CD14-positive monocyte (primary cell): ENCODE measurements at places on chromosomes 12 and 14.
A peak's percentile ranks its signal among the peaks of the same experiment; 100 is the strongest.

GRCh38 chr14:106228541-106229158 is 702.3 kb downstream of the TMEM121 start:
- DNase-seq, result no peak

DNA sequence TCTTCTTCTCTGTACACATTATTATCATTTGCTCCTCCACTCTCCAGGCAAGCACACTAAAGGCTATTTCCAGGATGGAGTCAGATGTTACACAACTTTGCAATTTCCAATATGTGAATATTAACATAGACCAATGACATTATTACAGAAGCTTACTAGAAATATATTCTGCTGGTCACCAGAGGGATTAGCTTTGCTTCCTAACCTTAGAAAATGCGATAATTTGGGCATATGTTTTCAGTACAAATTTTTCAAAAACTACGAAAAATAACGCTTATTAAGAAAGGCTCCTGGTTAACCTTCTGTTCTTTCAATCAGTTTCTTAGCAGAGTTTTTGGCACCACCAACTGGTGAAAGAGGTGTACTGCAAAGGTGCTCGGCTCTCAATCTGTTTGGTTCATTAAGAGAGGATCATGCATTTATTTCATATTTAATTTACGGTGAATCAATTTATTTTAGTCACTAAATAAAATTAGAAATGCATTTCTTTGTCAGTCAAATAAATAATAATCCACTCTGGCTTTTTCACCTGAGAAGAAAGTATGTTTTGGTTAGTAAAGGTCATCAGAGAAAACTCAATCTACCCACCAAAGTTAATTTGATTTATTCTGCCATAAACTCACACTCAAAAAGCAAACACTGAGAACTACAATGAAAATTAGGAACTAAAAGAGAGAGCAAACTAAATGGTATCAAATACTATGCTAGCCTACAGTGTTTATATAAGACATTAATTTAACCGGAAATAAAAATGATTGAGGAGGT is 39.2 kb downstream of the EFCAB11 start:
- DNase-seq, result peak; percentile 57

DNA sequence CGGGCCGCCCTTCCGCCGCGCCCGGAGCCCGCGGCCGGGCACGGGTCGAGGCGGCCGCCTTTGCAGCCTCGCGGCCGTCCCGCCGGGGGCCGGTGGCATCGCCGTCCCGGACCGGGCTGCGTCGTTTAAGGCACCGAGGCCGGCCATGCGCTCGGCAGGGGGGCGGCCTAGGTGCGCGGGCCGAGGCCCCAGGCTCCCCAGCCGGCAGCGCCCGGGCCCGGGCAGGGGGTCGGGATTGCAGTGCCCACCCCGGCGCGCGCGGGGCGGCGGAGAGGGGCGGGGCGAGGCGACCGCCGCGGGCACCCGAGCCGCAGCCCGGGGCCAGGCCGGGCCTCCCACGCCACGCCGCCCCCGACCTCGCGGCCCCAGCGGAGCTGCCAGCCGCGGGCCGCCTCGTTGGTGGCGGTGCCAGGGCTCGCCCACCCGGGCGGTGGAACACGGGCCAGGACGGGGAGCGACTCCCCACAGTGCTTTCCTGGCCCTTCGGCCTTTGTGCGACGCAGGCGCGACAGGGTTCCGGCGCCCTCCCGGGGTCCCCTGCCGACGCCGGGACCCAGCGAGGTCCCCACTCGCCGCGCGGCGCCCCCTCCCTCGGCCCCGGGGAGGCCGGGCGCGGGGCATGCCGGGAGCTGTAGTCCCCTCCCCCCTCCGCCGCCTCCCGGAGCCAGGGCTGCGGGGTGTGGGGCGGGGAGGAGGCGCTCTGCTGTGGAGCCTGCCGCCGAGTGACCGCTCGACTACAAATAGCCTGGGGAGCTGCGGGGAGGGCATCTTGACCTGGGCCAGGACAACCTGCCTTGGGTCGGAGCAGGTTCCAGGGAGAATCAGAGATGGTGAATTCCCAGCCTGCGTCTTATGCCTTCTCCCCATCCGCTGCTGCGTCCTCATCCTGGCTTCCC is 769 bp downstream of the FKBP4 start:
- peak; percentile 32 for DNase-seq

GRCh38 chr12:130952171-130952954 is 1.3 kb upstream of the ADGRD1 start:
- no peak for DNase-seq

- DNase-seq, result no peak
Observed at GRCh38 chr14:23750357-23750756, 114.2 kb downstream of the DHRS2 start.

- no peak for DNase-seq
Observed at GRCh38 chr12:67512061-67512460, 136.5 kb upstream of the DYRK2 start.

- no peak for DNase-seq
Observed at GRCh38 chr14:39267608-39268005, 33.9 kb downstream of the MIA2 start.

- no peak for DNase-seq
Observed at GRCh38 chr12:132268674-132269073, 60.7 kb downstream of the GALNT9 start.

- no peak for DNase-seq
Observed at GRCh38 chr12:122842505-122843405, 7.5 kb downstream of the HIP1R start.

- DNase-seq, result no peak
Observed at GRCh38 chr12:113862590-113863454, 103.3 kb downstream of the RBM19 start.

DNA sequence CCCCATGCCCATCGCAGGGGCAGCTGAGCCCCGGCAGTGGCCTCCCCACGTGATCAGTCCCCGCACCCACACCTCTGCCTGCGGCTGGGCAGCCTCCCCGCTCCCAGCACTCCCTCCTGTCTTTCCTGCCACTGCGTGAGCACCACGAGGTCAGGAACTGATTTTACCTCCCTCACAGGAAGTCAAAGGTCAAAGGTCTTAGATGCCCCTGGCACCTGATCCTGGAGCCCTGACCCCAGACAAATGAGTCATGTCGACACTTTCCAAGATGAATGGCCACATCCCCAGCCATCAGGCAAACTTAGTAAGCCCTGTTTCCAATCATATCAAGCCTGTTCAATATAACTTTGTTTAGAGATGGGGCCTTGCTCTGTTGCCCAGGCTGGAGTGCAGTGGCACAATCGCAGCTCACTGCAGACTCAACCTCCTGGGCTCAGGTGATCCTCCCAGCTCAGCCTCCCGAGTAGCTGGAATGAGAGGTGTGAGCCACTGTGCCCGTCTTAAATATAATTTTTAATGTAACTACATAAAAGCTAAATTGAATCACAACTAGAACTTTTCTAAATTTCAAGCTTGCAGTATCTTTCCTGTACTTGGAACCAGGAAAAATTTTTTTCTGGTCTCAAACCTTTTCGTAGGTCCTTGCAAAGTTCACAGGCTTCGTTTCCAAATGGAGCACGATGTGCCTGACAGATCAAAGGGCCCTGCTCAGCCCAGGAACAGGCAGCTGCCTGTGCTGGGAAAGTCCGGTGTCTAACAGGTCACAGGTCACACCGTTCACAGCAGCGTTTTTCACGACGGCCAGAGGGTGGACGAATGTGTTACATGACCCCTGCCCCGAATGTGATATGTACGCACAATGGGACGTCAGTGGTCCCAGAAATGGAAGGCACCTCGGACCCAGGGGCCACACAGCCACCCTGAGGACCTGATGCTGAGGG is 1.9 kb downstream of the LRCOL1 start:
- DNase-seq, result no peak

DNA sequence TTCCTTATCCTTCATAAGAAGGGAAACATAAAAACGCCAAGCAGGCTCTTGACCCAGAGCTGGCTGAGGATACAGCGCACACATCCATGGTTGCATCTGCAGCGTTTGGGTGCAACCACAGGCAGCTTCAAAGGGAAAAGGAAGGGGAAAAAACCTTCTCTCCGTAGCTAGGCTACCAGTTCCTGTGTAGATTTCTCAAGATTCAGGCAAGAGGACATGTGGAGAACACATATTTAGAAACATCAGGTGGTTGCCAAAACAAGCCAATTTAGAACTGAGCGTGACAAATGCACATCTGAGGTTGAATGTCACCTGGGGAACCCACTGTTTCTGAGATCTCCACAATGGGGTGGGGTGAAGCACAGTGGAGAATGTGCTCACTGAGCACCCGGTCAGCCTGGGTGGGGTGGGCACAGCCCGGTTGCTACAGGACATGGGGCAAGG is 78.3 kb upstream of the BDKRB2 start:
- DNase-seq, result no peak

DNA sequence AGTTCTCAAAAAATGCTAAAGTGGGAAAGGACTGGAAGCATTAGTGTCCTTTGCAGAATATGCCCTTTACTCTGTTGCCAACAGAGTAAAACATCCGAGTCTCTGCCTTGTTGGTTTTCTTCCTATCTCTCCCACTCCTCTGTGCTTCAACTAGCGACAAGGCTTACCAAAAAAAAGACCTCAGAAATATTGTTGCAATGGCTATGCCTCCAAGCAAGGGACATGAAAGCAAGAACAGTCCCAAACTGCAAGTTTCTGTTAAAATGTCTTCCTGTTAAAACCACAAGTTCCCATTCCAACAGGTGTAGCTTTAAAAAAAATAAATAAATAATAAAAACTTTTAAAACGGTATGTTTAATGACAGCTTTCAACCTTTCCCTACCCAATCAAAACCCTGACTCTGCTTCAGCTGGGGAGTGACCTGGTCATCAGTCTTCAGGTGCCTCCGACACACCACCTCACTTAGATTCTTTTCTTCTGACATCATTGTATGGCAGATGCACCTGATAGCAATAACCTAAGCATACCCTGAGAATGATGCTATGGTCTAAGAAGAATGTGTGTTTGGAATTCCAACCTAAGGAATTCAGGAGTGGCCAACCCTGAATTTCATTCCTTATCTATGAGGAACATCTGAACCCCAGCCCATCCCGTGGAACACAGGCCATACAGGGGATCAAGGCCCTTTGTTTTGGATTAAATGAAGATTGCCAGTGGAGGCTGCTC is 81.0 kb downstream of the RPS29 start:
- no peak for DNase-seq

GRCh38 chr12:68977335-68977734 is 44.4 kb upstream of the CPM start:
- DNase-seq, result no peak

GRCh38 chr14:54947230-54947629 is 44.6 kb upstream of the GCH1 start:
- no peak for DNase-seq

GRCh38 chr12:60059180-60059579 is 463.4 kb downstream of the SLC16A7 start:
- no peak for DNase-seq

GRCh38 chr12:2246358-2246757 is 193.6 kb downstream of the CACNA1C start:
- no peak for DNase-seq

DNA sequence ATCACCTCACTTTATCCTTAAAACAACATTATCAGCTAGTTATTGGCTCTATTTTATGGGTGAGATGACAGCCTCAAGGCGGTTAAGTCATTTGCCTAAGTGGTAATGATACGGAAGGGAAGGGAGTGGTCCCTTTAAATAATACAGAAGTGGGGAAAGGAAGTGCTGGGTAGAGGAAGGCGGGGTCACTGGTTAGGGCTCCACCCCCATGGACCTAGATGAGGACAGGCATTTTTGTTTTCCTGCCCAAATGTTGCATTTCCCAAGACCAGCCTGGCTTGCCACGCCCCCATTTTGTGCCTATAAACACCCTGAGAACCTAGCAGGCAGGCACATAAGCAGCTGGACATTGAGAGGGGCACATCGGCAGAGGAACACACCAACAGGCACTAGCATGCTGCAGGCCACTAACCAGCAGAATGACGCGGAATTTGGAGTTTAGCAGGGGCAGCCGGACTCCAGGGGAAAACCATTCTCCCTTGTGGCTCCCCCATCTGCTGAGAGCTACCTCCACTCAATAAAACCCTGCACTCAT is 100.9 kb downstream of the EPS8 start:
- peak; percentile 69 for DNase-seq

DNA sequence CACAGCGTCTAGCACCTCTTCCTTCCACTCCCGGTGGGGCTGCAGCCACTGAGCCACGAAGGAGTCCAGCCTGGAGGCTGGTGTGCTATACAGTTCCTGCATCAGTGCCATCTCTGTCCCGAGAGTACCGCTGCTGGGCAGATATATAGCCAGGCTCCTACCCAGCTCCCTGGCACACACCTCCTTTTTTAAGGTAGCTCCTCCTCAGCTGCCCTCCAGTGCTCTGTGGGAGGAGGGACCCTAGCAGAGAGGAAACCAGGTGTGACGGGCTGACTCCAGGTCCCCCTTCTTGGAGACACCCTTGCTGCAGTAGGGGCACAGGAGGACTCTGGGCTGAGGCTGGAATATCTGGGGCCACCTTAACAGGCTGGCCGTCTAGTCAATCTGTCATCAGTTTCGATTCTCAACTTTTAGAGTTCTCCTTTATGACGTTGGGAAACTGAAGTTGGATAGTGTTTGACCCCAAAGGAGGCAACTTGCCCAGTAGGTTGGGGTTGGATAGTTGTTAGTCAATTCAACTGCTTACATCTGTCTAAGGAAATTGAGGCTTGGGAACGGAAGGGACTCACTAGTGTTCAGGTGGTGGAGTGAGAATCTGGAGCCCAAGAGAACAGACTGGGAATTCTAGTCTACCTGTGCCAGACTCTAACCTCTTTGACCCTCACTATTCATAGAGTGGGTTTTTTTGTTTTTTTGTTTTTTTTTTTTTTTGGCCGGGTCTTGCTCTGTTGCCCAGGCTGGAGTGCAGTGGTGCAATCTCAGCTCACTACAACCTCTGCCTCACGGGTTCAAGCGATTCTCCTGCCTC is at the start of gene OASL:
Gene OASL, minus strand, starts transcription at position 386 of the 808 bp plus-strand sequence. Its CDS starts 275 bp downstream, at position 111.
- DNase-seq, result peak; percentile 78

- peak; percentile 47 for DNase-seq
Observed at GRCh38 chr12:49296034-49296835, 1.3 kb downstream of the PRPH start.

DNA sequence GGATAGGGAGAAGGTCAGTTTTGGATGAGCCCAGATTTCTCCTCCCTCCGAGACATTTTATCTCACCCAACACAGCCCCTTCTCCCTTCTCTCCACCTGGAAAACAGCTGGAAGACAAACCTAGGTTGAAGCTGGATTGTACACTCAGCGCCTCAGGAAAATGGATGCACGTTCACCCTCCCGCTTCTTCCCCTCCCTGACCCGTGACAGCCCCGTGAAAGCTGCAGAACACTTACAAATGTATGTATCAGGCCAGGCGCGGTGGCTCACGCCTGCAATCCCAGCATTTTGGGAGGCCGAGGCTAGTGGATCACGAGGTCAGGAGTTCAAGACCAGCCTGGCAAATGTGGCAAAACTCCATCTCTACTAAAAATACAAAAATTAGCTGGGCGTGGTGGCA is 4.2 kb downstream of the RNU4-2 start:
- no peak for DNase-seq
